CD4-positive, alpha-beta T cell treated with Interleukin-4 for 4 hours (primary cell): ENCODE measurements at places on chromosomes 16 and 17.

DNA sequence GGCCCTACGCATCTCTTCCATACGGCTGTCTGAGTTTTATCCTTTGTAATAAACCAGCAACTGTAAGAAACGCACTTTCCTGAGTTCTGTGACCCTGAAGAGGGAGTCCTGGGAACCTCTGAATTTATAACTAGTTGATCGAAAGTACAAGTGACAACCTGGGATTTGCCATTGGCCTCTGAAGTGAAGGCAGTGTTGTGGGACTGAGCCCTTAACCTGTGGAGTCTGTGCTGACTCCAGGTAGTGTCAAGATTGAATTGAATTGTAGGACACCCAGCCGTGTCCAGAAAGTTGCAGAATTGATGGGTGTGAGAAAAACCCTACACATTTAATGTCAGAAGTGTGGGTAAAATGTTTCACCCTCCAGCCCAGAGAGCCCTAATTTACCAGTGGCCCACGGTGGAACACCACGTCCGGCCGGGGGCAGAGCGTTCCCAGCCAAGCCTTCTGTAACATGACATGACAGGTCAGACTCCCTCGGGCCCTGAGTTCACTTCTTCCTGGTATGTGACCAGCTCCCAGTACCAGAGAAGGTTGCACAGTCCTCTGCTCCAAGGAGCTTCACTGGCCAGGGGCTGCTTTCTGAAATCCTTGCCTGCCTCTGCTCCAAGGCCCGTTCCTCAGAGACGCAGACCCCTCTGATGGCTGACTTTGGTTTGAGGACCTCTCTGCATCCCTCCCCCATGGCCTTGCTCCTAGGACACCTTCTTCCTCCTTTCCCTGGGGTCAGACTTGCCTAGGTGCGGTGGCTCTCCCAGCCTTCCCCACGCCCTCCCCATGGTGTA, 1.5 kb downstream of the GAA start:
- no peak for DNase-seq

- DNase-seq = no peak
These were observed 3.5 kb upstream of the MRPL38 start for GRCh38 chr17:75908201-75908600.

- no peak for DNase-seq
These were observed 23.9 kb downstream of the SRCAP start for GRCh38 chr16:30722916-30723315.

- no peak for DNase-seq
These were observed 1.0 kb downstream of the MAP2K4 start for GRCh38 chr17:12021623-12022140.

- no peak for DNase-seq
These were observed 24.9 kb upstream of the DBNDD1 start for GRCh38 chr16:90044111-90044551.

DNA sequence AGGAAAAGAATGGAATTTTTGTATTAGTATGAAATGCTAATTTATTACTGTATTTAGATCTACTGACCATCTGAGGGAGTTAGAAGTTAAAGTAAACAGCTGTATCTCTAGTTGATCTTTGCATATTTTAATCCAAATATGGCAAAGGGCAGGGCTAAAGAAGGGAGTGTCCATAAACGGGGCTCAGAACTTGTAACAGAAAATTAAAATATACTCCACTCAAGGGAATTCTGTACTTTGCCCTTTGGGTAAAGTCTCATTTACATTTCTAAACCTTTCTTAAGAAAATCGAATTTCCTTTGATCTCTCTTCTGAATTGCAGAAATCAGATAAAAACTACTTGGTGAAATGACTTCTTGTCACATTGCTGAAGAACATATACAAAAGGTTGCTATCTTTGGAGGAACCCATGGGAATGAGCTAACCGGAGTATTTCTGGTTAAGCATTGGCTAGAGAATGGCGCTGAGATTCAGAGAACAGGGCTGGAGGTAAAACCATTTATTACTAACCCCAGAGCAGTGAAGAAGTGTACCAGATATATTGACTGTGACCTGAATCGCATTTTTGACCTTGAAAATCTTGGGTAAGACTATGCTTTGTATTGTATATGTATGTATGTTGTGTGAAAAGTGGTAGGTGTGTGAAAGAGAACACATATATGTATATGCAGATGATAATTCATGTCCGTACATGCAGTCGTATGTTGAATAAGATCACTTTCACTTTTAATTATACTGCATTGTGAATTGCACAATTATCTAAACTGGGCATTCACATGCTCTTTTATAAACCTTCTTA, at the start of gene ASPA:
Gene ASPA (plus strand): TSS at position 186 of the 799 bp plus-strand sequence. CDS start 163 bp downstream, at position 349.
- DNase-seq = no peak

GRCh38 chr17:1360975-1361374, 39.0 kb downstream of the YWHAE start:
- DNase-seq = peak; percentile 20

GRCh38 chr17:77534137-77534536, 393.4 kb downstream of the SEC14L1 start:
- no peak for DNase-seq

- DNase-seq = no peak
These were observed 6.7 kb upstream of the TPPP3 start for GRCh38 chr16:67399749-67400704.

GRCh38 chr17:45834471-45835396, 9.9 kb upstream of the SPPL2C start:
- no peak for DNase-seq

GRCh38 chr17:61875285-61875684, 12.0 kb upstream of the BRIP1 start:
- no peak for DNase-seq

DNA sequence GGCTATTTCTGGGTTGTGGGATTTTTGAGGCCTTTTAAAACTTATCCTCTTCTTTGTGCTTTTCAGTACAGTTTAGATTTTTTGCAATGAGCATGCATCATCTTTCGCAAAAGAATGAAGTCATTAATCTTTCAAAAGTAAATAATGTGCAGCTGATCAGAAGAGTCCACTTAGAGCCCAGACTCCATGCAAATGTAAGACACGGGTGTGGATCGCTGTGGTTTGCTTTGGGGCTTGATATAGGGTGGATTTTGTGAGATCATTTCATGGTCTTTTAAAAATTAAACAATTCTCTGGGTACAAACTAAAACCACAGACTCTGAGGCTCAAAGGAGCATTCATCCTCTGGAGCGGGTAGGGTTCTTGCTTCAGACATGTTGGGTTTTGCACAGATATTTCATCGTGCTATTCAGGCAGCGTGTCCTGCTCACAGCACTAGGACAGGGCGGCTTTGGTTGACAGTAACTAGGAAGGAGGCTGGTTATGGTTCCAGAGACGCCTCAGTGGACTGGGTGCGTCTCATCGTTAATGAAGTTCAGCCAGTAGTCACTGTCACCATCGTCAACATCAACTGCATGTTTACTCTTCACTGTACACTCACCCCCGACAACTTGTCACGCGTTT, 129.4 kb upstream of the PLCG2 start:
- DNase-seq = no peak

DNA sequence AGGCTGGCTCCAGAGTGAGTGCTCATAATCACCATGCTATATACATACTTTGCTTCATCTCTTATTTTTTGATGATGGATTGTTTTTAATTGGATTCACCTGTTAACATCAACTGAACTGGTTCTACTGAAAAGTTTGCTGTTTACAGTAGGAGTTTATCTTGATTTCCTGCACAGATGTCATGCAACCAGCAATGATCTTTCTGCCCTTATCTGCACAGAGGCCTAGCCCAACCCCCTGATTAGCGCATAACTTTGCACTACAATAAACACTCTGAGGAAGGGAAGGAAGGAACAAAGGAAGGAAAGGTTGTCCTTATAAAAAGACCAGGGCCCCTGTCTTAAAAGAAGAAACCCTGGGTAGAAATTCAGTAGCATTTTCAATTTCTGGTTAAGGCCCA, 152.9 kb downstream of the RGS9 start:
- no peak for DNase-seq

- DNase-seq = no peak
These were observed 9.1 kb downstream of the NUDT16L1 start for GRCh38 chr16:4702466-4702808.

GRCh38 chr16:82027629-82028064, 7.4 kb upstream of the HSD17B2 start:
- no peak for DNase-seq

GRCh38 chr17:63498626-63499195, 21.9 kb downstream of the ACE start:
- DNase-seq = no peak

GRCh38 chr16:3256866-3257465, 533 bp upstream of the MEFV start:
- DNase-seq = no peak

DNA sequence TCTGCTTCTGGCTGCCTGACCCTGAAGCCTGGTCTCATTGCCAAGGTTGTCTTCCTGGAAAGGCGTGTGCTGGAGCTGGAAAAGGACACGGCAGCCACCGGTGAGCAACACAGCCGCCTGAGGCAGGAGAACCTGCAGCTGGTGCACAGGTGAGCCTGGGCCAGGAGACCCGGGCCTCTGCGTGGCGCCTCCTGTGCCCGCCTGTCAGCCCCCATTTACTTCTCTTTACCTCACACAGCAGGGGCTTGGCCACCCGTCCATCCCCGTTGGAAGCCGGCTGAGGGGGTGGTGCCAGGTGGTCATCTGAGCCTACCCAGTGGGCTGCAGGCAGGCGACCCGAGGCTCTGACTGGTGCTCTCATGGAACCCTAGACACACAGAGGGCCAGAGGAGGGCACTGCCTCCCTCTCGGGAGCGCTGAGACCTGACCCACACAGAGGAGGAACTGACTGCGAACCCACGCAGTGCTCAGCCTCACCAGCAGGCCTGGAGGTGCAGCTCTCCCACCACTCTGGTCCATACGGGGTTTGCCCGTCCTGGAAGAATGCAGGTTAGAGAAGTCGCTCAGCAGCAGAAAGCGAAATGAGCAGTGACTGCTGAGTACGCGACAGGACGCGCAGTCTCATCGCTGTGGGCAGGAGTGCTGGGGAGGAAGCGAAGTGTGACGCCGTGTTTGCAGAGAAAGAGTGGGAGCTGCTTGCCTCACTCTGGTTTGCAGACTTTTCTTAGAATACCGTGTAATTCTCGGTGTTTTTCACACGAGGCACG, 21.9 kb upstream of the CAPN15 start:
- DNase-seq = no peak
